ENCODE measurements at places on chromosomes 12 and 14.

DNA sequence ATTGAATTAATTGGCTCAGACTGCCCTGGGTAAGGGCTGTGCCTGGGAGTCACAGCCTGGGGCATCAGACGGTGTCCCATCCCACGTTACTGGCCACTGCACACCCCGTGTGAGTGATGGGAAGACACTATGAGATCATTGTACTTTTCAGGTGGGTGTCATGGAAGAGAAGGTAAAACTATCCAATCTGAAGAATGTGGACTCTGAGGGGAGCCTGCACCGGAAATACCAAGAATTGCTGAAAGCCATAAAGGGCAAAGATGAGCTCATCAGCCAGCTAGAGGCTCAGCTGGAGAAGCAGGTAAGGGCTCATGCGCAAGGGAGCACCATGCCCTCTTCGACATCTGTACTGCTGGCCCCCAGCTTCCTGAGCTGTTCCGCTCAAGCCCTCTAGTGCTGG is 24.0 kb downstream of the PLEKHH1 start:
- no peak for DNase-seq

DNA sequence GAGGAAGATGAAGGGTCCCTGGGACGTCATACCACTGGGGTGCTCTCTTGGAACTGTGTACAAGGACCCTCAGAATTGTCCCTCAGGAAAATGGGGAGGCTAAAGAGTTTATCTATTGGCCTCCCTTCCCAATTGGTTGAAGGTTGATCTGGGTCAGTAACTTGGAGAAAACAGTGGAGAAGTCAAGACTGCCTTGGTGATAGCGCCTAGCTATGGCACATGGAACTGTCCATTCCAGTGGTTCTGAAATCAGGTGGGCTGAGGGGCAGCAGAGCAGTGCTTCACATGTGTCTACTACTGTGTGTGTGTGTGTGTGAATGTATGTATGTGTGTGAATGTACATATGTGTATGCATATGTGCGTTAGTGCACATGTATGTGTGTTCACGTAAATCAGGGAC is 316.1 kb downstream of the AACS start:
- no peak for DNase-seq

DNA sequence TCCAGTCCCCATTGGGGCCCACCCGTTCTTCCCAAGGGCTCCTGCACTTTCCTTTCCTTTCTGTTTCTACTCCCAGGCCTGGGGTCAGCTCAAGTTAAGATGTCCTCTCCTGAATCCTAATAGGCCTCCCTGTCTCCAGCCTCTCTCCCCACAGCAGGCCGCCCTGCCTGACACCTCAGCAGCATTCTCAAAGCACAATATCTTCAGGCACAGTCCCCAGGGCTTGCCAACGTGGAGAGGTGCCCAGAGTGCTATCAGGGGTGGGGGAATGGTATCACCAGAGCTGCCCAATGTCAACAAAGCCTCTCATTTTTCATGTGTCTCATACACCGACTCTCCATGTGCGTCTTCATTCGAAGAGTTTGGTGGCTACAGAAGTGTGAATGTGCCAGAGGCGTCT is 123.0 kb downstream of the FOXN3 start:
- no peak for DNase-seq

DNA sequence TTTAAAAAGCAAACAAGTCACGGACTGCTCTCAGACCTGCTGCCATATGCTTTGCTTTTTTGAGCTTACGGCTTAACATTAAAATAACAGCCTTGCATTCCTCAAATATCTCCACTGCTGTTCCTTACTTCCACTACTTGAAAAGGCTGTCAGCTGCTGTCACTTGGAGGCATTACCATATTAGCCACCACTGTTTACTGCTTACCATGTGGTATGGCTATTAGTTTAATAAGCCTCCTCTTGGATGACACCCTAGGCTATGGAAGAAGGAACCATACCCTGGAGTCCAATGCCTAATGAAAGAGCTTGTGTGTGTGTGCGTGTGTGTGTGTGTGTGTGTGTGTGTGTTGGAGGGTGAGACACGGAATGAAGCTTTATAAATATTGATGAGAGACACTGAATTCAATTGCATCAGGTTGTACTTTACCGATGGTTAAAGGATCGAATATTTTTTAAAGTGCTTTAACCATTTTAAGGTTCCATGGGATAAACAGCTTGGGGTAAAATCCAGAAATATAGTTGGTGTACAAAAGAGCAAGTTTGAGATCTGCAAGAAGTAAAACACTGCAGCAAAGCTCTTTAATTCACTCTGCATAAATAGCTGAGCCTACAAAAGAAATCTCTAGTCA is 174.5 kb downstream of the TTC7B start:
- DNase-seq, result no peak

DNA sequence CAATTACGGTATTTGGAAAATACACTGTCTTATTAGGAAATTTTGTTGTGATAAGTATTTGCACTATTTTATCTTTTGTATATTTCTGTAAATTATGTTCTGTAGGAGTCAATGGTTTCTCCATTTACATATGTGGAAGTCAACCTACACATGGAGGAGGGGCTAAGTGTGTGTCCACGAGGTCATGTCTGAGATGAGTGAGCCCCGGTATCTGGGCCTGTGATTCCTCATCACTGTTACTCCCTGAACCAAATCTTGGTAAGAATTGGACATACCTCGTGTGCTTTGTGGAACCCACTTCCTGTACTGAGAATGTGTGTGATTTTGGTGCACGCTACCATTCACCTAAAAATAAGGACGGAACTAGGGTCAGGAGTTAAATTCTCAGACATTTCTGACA is 1105.5 kb downstream of the TMEM121 start:
- DNase-seq, result no peak

GRCh38 chr12:120121766-120122293 is 5.3 kb upstream of the RAB35 start:
- no peak for DNase-seq

DNA sequence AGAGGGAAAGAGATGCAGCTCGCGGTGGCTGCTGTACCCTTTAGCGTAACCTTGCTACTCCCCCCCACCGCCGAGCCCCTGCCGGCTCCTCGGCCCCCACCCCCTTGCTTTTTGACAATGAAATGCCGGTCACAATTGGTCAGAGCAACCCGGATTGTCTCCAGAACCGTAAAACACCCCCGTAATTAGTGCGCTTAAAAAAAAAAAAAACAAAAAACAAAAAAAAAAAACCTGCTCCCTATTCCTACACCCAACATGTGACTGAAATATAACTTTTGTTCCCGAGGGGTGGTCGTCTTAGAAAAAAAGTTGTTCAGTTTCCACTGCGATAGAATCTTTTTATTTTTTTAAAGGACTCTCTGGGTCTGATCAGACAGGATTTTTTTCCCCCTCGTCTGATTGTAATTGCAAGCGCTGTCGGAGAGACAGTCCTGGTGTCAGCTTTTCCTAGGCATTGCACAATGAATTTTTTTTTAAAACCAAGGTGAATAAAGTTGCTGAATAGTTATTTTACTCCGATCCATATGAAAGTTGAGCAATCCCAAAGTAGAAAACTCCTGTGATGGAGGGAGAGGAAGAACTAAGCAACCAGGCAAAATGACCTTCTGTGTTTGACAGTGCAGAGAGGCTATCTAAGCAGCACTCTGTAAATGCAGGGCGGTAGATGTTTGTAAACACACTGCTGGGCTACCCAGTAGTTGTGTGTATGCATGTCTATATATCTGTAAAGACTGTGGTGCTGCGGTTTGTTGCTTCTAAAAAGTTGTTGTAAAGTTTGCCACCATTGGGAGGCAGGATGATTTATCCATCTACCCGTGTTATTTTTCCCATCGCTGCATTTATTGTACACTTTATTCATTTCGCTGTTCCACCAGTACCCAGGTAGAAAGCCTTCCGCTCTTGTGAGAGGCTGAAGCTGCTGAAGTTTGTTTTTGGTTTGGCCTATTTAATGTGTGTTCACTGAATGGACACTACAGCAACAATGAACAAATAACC is 1.1 kb downstream of the ETV6 start:
- no peak for DNase-seq

DNA sequence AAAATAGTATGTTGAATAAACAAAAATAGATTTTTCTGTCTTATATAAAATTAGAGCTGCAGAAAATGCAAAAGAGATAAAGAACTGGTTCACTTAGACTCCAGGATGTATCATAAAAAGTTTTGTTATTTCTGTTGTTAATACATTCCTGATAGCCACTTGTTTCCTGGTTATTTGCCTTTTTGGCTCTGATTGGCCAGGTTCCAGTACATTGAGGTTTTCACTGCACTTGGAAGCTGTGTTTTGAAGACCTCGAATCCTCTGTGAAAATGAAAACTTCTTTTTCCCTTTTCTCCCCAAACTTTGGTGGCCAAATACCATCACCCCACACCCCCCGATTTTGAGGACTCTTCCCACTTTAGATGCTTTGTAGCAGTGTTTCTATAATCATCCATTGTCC is 525.3 kb downstream of the MED13L start:
- no peak for DNase-seq

- DNase-seq, result no peak
Observed at GRCh38 chr12:117188121-117188665, 2.1 kb downstream of the FBXO21 start.

DNA sequence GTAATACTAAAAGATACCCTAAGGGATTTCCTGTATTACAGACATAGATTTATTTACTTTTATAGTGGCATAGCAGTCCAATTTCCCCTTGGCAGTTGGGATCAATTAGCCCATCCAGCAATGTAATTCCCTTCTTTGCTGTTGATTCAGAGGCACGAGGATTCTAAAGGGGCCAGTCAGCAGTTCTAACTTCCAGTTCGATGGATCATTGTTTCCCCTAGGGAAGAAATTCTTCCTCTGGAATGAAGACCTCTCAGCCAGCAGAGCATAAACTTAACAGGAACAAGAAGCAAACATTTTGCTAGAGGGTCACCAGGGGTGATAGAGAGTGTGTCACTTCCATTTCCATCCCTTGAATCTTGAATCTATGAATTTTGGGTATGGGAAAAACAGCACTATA is 395.7 kb upstream of the NOVA1 start:
- no peak for DNase-seq

- DNase-seq, result no peak
Observed at GRCh38 chr14:46401066-46401465, 250.5 kb downstream of the RPL10L start.

GRCh38 chr12:111230649-111231048 is 138.2 kb downstream of the PHETA1 start:
- no peak for DNase-seq

DNA sequence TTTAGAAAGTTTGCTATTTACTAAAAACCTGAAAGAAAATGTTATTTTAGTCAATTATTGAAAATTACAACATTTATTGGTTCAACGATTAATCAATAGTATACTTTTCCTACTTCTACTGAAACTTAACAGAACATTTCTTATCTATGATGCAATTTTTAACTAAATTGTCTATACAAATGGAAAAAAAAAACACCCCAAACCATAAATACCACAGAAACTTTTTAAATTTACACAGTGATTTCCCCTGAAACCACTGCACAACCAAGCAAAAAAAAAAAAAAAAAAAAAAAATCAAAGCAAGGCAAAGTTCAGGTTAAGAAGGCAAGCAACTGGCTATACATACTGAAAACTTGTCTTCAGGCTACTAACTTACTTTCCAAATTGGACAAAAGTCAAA is 71.9 kb upstream of the POC1B start:
- no peak for DNase-seq

DNA sequence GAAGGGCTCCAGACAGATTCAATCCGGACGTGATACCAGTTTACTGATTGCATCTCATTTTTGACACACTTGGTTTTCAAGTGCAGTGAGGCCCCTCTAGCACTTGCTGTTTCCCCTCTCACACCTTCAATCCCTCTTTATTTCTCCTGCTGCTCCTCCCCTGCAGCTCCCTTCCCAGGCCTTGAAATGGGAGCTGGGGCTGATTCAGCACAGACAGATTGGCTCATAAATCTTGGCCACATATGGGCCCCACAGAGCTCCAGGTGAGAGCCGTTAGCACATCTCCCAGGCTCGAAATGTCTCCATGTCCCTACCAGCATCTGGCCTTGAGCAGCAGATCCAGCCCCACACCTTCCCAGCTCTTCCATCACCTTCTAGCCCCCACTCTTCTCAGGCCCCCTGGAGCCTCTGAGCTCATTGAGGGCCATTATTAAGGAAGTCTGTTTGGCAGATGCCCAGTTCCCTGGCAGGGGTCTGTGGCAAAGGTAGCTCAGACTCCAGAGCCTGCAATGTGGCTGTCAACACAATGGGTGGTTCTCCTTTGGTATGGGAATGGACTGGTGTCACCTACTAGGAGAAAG is 220.3 kb upstream of the FKBP4 start:
- no peak for DNase-seq

DNA sequence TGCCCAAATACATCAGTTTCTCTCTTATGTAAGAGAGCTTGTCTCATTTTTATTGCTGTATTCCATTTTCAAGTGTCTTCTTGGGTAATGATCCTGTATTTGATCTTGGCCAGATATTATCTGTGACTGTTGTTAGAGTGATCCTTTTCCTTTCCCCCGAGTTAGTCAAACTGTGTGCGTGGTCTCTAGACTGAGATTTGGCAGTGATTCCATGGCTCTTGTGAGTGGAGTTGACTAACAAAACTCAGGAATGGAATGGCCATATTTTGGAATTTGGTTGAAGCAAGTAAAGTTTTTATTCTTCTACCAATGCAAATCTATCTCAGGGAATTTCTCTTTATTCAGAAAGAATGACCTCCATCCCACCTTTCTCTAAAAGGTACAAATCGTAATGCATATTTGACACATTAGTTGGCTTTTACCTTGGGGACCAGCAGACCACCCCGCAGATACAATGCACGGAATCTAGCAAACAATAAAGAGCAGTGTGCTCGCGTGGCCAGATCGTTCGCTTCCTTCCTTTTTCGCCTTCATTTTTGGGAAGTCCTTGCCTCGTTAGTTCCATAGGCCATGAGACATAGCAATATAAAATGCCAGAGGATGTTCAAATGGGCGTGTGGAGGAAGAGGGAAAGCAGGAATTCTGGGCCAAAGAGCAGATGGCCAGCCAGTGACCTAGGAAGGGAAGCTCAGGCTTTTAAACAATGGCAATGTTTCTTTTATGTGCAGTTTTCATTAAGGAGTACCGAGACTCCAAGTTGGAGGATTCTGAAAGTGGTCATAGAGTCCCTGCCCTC is 24.4 kb downstream of the ETV6 start:
- no peak for DNase-seq

DNA sequence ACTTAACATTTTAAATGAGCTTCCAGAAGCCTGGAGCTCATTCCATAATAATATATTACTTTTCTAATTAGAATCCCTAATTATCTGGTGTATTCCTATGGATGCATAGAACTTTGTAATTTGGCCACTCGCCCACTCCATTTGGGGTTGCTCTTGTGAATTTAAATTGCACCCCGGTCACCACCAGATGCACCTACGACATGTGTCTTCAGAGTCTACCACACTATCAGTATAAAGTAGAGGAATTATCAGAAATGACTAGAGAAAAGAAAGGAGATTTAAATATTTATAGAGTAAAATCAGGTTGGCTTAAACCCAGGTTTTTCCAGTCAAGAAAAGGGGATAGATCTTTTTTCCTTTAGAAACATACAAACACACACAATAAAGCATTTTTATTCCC is 145.8 kb upstream of the DCN start:
- no peak for DNase-seq

GRCh38 chr14:53006931-53007562 is 56.2 kb upstream of the FERMT2 start:
- DNase-seq, result no peak
